ENCODE measurements at places on chromosomes 7 and 10. TPM values are rescaled to one million over a fixed set of nuclear protein-coding genes. Genes with fewer than 3 reads are reported as not detected.

The PNLIPRP1 gene
- not detected for total RNA-seq

The TFR2 gene
- total RNA-seq = not detected

The PRKCQ gene
- total RNA-seq = 1.0 TPM

The SPDYE6 gene
- not detected for total RNA-seq

The PVRIG gene
- 0.49 TPM for total RNA-seq

The RTKN2 gene
- total RNA-seq = 0.57 TPM

The EPHB4 gene
- total RNA-seq = 9.5 TPM

The HACD1 gene
- 16.0 TPM for total RNA-seq

The SPAG6 gene
- total RNA-seq = not detected

The NXPH1 gene
- total RNA-seq = not detected

The HOXA4 gene
- total RNA-seq = 1.2 TPM

The TBATA gene
- not detected for total RNA-seq
